ENCODE measurements at places on chromosomes 11 and 22. TPM values are rescaled to one million over a fixed set of nuclear protein-coding genes. Genes with fewer than 3 reads are reported as not detected.
A peak's percentile ranks its signal among the peaks of the same experiment; 100 is the strongest.

The ESAM gene
- 50.2 TPM for total RNA-seq

DNA sequence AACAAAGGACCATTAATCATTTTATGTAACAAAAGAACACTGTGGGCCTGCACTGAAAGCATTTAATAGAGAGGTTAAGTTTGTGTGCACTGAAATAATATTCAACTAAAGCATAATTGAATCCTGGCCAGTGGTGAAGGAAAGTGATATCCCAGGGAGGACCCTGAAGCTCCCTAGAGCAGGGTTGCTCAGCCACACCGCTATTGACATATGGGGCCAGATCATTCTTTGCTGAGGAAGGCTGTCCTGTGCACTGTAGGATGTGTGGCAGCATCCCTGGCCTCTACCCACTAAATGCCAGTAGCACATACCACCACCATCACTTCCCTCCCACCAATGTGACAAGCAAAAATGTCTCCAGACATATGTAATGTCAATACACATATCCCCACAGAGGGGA, 166.1 kb upstream of the MTNR1B start:
- no peak for DNase-seq

DNA sequence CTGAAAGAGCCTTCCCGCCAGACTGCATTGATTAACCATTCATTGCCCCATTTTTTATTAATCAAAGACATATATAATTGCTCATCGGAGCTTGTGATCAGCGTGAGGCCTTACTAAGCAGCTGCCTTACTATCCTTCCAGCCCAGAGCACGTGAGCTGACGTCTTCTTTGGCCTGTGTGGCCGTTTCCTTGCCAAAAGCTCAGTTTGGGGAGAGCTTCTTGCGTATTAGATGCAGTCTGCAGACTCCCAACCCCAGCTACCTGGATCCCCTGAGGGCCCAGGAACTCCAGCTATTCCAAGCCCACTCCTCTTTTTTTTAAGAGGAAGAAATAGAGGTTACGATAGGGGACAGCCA, 784 bp upstream of the SLC43A3 start:
- no peak for DNase-seq

The GSTT2 gene
- total RNA-seq, result 0.43 TPM

The OR5P2 gene
- total RNA-seq, result not detected

DNA sequence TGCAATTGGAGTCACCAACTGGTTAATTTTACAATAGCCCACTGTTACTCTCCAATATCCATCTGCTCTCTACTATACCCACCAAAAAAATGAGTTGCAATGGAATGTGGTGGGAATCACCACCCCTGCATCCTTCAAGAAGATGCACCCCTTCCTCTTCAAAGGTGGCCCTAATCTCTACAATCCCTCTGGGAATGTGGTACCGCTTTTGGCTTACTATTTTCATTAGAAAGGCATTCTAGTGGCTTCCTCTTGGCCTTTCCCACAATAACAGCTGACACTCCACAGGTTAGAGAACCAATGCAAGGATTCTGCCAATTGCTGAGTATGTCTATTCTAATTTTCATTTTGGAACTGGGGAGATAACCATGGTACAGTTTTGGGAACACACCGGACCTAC, 33.2 kb upstream of the CWF19L2 start:
- no peak for DNase-seq

- DNase-seq, result peak; percentile 63
Measured at GRCh38 chr22:19641254-19641982, 72.9 kb upstream of the SEPTIN5 start.

GRCh38 chr11:64359712-64360445, 917 bp downstream of the RPS6KA4 start:
- DNase-seq, result no peak

- DNase-seq, result peak; percentile 35
Measured at GRCh38 chr11:17780668-17781067, 46.1 kb downstream of the KCNC1 start.

GRCh38 chr11:44408711-44409470, 99.0 kb upstream of the ALX4 start:
- DNase-seq, result peak; percentile 63

The TPH1 gene
- total RNA-seq, result 0.30 TPM

DNA sequence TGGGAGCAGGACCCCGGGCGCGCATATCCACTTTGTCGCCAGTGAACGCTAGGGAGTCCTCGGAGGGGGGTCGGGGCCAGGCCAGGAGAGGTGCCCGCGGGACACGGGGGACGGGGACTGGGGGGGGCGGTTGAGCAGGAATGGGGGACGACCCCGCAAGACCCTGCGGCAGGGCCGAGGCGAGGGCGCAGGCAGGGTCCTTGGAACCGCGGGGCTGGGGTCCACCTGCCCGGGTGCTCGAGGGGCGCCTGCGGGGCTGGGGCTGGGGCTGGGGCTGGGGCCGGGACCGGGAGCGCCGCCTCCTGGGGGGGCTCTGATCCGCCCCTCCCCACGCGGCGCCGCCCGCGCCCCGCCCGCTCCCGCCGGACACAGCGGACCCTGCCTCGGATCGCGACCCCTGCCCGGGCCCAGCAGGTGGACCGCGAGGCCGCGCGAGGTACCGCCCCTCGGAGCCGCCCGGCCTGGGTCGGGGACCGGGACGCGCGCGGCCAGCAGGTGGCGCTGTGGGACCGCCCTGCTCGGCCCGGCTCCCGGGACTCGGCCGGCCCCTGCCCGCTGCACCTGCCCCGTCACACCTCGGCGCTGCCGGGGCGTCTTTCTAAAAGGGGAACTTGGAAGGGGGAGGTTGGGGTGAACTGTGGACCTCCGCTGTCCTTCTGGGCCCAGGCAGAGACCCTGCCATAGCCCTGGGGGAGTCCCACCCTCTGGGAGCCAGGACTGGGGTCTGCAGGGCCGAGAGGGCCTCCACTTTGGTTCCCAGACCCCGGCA, 11.0 kb downstream of the CRELD2 start:
- peak; percentile 84 for DNase-seq

- no peak for DNase-seq
Measured at GRCh38 chr22:46613606-46614021, 6.6 kb upstream of the GRAMD4 start.

The P2RY6 gene
- 6.9 TPM for total RNA-seq

DNA sequence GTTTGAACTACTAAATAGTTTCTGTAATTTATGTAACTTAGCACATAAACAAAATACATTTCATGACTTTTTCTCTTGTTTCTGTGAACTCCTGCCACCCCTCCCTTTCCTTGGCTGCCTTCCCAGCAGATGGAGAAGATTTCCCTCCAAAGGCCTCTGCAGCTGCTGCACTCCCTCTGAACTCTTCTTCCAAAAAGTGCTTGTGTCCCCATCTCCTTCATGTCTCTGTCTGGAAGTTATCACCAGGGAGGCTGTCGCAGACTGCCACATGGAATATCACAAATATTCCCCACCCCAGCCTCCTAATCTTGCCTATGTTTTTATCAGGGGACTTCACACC, 1068.3 kb downstream of the OPCML start:
- DNase-seq, result no peak

Data from cardiac septum (tissue), 1 donor.